Epithelial cell of proximal tubule (primary cell): ENCODE measurements at places on chromosomes 5 and 9.

- no peak for DNase-seq
Observed at GRCh38 chr5:119395080-119395836, 39.4 kb downstream of the TNFAIP8 start.

- no peak for DNase-seq
Observed at GRCh38 chr5:178624631-178625546, 2.0 kb downstream of the CLK4 start.

GRCh38 chr9:79026316-79026715, 545.4 kb upstream of the TLE4 start:
- DNase-seq: no peak

DNA sequence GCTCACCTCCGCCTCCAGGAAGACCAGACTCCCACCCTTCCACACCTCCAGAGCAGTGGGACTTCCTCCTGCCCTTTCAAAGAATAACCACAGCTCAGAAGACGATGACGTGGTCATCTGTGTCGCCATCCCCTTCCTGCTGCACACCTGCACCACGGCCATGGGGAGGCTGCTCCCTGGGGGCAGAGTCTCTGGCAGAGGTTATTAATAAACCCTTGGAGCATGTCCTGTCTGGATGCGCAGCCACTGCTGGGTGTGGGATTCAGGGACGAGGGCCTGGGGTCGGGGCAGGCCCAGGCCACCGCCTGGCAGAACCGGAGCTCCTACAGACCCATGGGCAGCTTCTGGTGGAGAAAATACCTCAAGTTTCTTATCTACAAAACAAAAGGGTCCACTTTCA, 5.0 kb downstream of the PAEP start:
- DNase-seq: no peak

- DNase-seq: no peak
Observed at GRCh38 chr9:3281399-3281798, 244.4 kb downstream of the RFX3 start.
